Upper lobe of left lung (tissue), 6 donors: ENCODE measurements at places on chromosomes 16 and 17.

- DNase-seq: no peak
Measured at GRCh38 chr17:82489851-82490511, 29.6 kb upstream of the FOXK2 start.

- DNase-seq: no peak
Measured at GRCh38 chr17:67270416-67270815, 25.4 kb upstream of the HELZ start.

DNA sequence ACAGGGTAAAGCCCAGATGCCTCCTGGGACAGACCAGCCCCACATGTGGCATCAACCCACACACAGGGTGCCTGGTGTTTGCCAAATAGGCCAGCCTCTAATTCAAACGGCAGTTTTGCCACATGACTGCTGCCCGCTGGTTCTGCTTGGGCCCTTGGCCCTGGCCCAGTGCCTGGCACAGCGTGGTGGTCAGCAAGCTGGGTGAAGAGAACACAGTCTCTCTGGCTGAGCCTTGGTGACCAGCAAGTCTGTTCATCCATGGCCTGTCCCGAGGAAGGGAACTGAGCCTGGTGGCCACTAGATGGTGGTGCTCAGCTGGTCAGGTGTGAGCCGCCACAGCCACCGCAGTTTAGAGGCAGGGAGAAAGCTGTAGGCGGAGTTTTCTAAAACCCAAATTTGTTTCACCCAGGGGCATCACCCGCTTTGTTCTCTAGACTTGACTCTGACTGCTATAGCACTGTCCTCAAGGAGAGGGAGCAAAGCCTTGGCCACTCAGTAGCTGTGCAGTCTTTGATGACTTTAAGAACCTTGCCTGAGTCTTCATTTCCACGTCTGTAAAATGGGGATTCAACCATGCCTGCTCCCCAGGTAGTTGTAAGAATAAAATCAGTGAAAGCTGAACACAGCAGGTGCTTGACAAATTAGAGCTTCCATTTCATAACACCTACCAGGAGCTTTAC, 4.7 kb upstream of the GFAP start:
- DNase-seq: no peak

DNA sequence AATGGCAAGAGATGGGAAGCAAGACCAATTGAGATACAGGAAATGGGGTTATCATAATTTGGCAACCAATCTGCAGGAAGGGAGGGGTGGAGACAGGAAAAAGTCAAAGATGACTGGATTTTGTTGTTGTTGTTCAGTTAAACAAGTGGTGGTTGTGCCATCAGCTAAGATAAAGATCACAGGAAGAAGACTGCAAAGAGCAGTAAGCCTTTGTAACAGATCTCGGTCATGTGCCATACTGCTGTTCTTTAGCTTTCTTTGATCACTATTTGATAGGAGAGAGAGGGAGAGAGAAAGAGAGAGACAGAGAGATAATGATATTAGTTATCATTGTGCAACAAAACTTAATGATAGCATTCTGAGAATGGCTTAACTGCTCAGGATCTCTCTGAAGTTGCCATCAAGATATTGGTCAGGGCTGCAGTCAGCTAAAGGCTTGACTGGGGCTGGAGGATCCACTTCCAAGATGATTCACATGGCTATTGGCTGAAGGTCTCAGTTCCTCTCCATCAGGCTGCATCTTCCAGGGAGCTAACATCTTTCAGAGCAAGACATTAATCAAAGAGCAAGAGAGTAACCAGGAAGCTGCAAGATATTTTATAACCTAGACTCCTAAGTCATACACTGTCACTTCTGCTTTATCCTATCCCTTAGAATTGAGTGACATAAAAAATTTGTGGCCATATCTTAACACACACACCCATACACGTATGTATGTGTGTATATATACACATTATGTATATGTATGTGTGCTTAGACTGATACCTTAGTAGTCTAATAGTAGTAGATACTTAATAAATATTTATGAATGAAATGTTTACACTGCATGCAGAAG, 405.0 kb downstream of the SHISA9 start:
- DNase-seq: no peak

DNA sequence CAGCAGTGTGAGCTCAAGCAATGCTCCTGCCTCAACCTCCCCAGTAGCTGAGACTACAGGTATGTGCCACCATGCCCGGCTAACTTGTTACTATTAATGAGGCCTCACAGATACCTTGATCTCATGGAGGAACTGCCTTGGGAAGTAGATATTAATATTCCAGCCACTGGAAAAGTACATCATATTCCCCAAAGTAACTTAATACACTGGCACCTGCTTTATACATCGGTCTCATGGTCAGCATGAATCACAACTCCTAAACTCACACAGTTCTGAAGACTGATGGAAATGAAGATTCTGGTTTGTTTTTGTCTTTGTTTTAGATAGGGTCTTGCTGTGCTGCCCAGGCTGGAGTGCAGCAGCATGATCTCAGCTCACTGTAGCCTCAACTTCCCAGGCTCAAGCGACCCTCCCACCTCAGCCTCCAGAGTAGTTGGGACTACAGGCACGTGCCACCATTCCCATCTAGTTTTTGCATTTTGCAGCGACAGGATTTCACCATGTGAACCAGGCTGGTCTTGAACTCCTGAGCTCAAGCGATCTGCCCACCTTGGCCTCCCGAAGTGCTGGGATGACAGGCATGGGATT, 28.2 kb downstream of the ADCY9 start:
- DNase-seq: no peak

- DNase-seq: no peak
Measured at GRCh38 chr16:53614346-53614745, 89.3 kb downstream of the RPGRIP1L start.

DNA sequence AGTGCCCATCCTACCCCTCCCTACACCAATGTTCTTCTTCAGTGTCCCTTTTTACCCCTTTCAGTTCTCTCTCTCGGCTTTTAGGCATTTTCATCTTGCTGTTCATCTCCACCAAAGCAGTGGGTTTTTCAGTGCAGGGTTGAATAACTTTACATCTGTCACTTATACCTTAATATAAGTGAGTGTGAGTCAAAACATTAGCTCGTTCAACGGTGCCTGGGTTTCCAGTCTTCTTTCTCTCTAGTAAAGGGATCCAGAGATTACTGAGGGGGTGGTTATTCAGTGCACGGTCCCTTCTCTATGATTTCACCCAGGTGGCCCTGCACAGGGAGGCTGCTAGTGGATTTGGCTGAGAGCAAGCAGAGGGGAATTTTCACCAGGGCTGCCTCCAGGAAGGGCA, 210.6 kb upstream of the CDH5 start:
- no peak for DNase-seq

- DNase-seq: no peak
Measured at GRCh38 chr16:80034948-80035663, 434.6 kb upstream of the MAF start.

DNA sequence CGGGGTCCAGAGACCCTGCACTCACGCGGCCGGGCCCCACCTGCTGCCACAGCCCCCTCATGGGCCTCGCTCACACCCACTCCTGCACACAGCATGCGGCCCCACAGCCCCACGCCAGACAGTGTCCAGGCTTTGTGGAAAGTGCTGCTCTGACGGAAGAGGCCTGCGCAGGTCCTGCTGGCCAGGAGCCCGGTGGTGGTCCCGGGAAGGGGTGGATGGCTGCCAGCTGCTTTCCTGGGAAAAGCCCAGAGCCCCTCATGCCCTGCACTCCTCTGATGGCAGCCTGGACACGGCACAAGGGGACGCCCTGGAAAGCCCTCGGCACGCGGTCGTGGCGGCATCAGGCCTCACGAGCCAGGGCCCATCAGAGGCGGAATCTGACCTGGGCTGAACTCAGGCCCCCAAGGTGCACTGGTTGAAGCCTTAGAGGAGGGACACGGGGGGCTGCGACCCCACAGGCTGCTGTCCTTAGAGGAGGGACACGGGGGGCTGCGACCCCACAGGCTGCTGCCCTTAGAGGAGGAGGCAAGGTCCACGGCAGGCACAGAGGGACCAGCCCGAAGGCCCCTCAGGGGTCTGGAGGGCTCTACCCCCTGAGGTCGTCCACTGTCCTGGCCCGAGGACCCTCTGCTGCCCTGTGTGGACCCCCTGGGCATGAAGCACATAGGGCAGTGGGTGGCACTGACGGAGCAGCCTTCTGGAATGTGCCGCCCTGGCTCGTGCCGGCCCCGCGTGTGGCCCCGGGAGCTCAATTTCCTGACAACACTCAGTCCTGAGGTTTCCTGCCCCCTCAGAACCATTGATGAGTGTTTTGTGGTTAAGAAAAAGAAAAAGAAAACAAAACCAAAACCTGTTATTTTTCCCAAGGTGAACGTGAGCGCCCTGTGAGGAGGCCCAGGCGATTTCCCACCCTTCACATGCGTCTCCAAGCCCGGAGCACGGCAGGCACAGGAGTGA, 22.1 kb downstream of the SOX8 start:
- peak; percentile 76 for DNase-seq

GRCh38 chr17:48745381-48746275, 17.1 kb upstream of the HOXB13 start:
- no peak for DNase-seq

GRCh38 chr17:36923814-36924221, 13.5 kb upstream of the LHX1 start:
- no peak for DNase-seq

GRCh38 chr17:40373999-40374398, 9.5 kb upstream of the GJD3 start:
- DNase-seq: no peak
